ENCODE measurements at places on chromosomes 16 and 17.

- no peak for DNase-seq
Measured at GRCh38 chr17:38609280-38610031, 3.7 kb upstream of the SRCIN1 start.

DNA sequence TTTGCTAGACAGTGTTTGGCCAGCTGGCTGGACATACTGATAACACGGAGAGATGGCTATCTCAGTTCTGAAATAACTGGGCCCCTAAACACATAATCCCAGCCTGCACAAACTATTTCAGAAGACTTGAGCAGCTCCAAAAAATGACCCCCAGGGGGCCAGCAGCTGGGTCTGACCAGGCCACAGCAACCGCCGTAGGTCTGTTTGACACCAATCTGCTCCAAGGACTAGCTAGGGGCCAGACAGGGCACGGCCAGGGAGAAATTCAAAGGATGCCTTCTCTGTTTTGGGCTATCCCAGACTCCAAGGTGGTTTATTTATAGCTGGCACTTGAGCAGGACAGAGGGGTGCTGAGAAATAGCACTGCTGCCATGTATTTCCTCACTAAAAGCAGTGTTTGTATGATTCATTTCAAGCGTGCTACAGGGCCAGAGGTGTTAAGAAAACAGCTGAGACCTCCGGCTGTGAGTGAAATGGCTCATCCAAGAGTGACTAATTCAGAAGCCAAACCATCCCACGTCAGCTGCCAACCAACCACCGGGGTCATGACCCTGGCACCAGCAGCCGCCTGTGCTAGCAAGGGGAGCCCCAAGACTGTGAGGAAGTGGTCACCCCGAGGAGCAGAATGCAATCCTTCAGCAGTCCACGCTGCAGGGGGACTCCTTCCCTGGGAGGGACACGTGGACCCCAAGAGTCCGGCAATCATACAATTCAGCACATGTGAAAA, 5.7 kb downstream of the GGA2 start:
- DNase-seq, result peak; percentile 95

DNA sequence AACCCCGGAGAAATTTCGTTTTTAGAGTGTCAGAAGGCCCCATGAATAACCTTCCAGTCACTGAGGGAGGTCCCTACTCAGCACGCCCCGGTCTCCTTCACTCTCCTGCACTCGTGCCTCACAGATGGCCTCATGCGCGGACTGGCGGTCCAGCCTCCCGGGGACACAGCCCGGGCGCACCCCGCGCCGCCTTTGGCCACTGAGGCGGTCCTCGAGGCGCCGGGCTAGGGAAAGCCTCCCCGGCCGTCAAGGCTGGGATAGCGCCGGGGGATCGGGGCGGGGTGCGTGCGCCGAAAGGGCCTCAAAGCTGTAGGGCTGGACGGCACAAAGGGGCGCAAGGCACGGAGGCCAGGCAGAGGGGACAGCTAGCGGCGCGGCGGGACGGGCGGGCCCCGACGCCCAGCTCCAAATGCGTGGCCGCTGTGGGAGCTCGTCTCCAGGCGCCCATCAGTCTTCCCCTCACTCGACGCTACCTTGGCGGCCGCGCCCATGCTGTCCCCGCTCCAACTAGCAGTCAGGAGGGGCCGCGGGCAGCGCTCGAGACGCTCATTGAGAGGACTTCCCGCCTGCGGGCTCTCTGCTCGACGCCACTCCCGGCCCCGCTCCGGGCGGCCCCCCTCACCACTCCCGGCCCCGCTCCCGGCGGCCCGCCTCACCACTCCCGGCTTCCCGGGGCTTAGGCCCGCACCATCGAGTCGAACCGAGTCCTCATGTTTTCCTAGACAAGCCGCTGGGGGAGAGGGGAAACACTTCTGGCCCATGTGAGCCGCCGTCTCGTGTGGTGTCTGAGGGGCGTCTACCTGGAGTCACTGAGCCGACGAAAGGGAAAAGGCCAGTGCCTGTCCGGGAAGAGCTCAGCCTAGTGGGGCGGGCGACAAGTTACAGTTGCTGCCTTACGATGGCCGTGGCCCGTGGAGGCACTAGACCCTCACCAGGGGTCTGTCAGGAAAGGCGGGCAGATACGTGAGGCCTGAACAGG, at the start of gene USP6:
USP6 (plus strand) TSS at position 360 of the 979 bp plus-strand sequence. CDS start 14,336 bp downstream, outside the sequence.
- DNase-seq, result no peak

DNA sequence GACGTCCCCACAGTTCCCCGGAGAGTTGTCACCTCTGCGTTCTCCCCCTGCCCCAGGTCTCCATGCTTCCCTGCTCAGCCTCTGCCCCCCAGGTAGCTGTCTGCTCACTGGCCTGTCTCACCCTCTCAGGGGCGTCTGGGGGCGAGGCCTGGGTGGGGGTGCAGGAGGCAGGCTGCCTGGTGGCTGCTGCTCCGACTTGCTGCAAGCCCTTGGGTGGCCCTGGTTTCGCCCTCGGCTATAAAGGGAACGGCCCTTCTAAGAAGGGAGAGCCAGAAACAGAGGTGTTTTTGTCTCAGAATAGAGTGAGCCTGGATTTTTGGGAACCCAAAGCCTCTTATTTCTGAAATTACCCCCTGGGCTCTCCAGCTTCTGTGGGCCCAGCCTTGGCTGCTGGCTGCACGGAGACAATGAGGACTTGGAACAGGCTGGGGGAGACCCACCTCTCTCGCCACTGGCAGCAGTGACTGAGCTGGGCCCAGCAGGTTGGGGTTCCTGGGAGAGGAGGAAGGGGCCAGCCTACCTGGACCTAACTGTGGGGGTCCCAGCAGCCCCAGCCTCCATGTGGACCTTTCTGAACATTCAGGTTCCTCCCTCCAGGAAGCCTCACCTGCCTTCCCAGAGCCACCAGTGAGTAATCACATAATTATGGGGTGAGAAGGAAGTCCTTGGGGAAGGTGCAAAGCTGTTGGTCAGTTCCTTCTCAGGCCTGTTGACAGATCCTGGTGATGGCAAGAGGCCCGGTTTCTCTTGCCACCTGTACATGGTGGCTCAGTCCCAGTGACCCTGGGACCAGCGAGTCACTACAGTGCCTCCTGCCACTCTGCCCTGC, 15.5 kb upstream of the SPNS2 start:
- peak; percentile 73 for DNase-seq

DNA sequence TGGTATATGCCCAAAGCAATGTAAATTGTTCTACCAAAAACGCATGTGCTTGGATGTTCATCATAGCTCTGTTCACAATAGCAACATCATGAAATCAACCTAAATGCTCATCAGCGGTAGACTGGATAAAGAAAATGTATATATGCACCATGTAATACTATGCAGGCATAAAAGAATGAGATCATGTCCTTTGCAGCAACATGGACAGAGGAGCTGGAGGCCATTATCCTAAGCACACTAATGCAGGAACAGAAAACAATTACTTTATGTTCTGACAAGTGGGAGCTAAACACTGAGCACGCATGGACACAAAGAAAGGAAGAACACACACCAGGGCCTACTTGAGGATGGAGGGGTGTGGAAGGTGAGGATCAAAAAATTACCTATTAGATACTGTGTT, 33.7 kb downstream of the TANC2 start:
- no peak for DNase-seq

DNA sequence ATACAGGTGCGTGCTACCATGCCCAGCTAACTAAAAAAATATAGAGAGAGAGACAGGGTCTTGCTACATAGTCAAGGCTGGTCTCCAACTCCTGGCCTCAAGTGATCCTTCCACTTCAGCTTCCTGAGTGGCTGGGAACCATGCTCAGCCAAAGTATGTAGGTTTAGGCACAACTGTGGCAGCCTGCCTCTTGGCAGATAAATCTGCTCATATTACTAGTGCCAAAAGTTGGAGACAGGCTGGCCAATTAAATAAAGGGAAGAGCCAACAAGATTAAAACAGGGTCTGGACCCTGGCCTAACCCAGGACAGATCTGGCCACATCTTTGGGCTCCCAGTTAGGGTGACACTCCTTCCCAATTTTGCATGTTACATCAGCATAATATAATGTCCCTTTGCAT, 151.7 kb downstream of the CBLN1 start:
- no peak for DNase-seq

- DNase-seq, result no peak
Measured at GRCh38 chr17:46896991-46897390, 26.0 kb upstream of the GOSR2 start.

GRCh38 chr16:58497468-58497867, 2.5 kb upstream of the NDRG4 start:
- DNase-seq, result no peak

DNA sequence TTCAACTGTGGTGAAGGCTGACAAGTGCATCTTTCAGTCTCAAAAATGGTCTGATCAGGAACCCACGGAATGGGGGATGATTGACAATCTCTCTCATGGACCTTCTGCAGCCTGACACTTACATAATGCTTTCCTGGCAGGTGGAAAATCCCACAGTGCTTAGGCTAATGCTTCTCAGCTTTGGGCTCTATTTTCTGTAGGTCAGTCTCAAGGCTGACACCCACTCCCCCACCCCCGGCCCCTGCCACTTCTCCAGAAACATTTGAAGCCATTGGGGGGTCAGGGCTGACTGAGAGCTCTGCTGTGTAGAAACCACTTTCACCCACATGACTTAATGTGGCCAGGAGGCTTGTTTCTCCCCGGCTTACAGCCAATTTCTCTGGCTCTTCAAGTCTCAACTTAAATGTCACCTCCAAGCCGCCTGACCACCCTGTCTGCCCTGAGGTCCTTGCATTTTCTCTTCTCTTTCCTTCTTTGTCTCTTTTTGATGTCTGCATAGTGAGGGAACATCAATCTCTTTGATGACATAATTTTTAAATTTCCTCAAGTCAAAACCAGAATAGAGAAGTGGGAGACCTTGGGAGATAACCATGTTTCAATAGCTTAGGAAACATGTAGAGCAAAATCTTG, 16.7 kb upstream of the IRF8 start:
- no peak for DNase-seq

- DNase-seq, result peak; percentile 45
Measured at GRCh38 chr17:58120195-58120822, 27.9 kb upstream of the OR4D1 start.

- no peak for DNase-seq
Measured at GRCh38 chr17:37212179-37212578, 163.6 kb upstream of the C17orf78 start.

GRCh38 chr16:576823-577201, 7.0 kb downstream of the PIGQ start:
- no peak for DNase-seq

GRCh38 chr17:32659419-32659842, 172.6 kb downstream of the CDK5R1 start:
- DNase-seq, result peak; percentile 26

GRCh38 chr16:3004319-3004718, 8.4 kb upstream of the CLDN9 start:
- peak; percentile 30 for DNase-seq

DNA sequence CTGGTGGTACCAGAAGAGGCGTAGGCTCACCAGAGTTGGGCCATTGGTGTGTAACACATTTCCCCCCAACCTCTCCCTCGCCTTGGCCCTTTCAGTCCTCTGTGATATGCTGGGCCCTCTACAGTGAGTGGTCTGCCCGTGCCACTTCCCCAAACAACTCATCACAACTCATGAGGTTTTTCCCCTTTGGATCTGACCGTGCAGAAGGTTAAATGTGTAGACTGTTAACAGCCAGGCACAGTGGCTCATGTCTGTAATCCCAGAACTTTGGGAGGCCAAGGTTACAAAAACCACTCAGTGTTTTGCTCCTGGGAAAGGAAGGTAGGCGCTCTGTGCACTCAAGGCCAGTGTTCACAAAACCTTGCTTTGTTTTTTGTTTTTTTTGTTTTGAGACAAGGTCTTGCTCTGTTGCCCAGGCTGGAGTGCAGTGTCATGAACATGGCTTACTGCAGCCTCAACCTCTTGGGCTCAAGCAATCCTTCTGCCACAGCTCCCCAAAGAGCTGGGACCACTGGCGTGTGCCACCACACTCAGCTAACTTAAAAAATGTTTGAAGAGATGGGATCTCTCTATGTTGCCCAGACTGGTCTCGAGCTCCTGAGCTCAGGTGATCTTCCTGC, 11.3 kb upstream of the CYB5B start:
- DNase-seq, result no peak

DNA sequence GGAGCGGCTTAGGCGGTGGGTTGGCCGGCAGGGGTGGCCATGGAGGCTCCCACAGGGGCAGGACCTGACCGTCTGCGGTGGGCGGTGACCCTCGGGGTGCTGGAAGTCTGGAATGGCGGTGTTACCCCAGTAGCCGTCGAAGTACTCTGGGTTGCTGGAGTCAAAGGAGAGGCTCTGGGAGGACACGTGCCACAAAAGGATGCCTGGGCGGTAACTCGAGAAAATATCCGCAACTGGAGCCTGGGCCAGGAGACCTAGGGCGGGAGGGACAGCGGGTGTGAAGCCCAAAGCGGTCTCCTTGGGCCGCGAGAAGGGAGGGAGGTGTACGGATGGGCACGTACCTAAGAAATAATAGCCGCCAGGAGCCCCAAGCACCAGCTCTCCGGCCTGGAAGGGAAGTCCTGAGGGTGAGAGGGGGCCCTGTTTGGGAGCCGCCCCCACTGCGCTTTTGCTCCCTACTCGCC, 4.6 kb downstream of the ITGA2B start:
- no peak for DNase-seq

DNA sequence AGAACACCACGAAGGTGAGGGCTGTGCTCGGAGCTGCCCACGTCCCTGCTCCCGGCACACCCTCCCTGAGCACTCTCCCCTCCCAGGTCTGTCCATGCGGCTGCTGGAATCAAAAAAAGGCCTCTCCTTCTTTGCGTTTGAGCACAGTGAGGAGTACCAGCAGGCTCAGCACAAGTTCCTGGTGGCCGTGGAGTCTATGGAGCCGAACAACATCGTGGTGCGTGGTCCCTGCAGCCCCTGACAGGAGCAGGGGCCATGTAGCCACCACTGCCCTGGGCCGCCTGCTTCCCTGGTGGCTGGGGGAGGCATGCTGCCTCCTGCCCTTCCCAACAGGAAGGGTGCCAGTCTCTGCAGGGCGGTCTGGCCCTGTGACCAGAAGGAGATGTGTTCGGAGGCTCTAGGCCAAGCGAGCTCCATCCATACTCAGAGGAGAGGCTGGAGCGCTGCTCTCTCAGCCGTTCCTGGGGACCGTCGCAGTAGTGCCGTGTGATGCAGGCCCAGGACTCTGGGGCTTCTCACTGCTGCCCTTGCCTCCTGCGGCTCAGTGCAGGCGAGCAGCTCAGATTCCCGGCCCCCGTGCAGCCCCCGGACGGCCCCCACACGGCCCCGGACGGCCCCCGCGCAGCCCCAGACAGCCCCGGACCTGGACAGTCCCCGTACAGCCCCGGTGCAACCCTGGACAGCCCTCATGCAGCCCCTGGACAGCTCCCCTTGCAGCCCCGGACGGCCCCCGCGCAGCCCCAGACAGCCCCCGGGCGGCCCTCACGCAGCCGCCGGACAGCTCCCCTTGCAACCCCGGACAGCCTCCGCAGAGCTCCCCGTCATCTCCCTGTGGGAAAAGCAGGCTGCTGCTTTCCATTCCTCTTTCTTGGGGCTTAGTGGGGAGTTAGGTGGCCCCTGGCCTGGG, 20.5 kb downstream of the TCF25 start:
- no peak for DNase-seq

GRCh38 chr17:72614476-72614870, 478.0 kb downstream of the SLC39A11 start:
- DNase-seq, result no peak

- DNase-seq, result no peak
Measured at GRCh38 chr17:51230306-51230705, 29.5 kb downstream of the MBTD1 start.
